ENCODE measurements at places on chromosomes 4 and X.

DNA sequence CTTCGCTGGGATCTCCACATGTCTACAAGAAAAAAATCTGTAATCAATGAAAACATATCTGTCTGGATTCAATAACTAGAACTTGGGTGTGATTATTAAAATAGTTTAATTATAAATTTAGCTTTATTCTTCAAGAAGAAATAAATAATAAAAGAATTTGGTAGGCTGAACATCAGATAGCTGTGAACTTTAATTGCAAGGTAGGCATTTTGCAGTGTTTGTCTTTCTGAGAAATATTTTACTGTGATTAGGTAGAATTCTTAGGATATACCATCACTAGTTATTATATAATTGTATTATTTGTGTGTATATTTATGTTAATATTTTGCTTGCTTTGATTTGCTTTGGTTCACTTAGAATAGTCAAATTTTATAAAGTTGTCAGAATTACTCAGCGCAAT, 409.4 kb downstream of the PCDH18 start:
- DNase-seq: no peak

DNA sequence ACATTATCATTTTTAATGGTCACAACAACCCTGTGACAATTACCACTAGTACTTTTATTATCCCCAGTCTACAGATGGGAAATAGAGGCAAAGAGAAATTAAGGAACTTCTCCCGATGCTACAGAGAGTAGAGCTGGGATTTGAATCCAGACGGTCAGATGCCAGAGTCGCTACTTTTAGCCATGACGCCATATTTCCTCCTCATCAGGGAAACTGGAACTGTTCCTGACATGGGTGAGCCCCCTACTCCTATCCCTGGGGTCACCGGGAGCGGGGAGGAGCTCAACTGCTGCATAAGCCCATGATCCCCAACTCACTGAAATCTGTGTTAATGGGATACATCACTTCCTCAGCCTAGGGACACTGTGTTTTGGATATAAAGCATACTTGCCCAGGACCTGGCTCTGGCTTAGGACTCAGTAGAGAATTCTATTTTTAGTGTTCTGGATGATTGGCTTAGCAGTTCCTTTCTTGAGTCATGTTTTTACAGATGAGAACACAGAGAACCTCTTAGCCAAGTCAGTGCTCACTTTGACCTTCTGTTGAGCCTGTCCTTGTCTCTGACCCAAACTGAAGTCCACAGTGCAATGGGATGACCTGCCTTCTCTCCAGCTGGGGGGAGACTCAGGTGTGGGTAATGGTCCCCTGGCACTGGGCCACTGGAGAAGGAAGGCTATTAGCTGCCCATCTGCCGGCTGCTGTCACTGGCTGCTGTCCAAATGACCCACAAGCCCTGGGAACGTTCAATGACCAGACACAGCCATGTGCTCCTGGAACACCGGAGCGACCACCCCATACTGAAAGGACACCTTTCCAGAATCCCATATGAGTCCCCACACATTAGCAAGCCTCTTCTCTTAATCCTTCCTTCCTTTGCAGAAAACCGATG, 90.8 kb upstream of the SHISA3 start:
- no peak for DNase-seq

DNA sequence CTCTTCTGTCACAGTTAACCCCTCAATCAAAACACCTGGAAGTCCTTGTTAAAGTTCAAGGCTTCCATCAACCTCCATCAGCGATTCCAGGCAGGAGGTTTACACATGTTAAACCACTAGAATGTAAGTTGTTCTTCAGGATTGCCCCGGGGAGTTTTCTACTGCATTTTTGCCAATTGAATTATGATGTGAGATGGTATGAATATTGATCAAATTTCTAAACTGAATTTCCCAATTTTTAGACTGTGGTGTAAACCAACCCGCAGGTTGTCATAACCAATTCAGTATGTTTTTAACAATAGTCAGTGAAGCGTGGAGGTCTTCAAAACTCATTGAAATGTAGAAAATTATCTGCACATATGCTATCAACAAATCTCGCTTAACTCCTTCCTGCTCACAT, 21.2 kb upstream of the TENM3 start:
- DNase-seq: no peak

DNA sequence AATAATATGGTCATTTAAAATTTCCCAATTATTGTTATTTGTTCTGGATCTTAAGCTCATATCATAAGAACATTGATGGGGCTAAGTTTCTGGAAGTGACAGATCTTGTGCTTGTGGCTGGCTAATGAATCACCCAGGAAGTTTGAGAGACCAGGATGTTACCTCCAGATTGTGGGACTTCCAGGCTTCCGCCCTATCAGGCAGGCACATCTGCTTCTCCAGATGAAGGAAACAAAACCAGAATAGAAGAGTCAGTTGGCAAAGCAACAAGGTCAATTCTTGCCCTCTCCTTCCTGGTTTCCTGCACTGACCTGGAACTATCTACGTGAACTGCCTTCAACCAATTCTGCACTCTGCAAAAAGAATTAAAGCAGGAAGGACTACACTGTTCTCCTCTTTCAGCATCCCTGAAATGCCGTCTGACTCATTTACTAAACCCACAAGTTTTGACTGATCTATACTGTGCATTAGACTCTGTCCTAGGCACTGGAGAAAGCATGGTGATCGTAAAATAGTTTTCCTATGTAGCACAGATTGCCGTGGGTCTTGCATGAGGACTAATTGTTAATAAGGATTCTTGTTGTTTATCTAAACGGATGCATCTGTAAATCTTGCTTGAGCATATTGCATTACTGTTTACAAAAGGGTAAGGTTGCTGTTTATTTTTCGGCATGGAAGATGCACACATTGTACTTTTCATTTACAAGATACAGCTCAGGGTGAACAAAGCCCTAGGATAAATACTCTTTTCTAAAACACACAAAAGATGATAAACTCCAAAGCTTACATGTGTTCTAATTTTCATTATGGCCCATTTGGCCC, 74.6 kb downstream of the AMELX start:
- DNase-seq: no peak

- DNase-seq: no peak
Measured at GRCh38 chr4:156775813-156776212, 195.8 kb downstream of the PDGFC start.

GRCh38 chrX:114611018-114611619, 27.2 kb downstream of the HTR2C start:
- DNase-seq: peak; percentile 2

DNA sequence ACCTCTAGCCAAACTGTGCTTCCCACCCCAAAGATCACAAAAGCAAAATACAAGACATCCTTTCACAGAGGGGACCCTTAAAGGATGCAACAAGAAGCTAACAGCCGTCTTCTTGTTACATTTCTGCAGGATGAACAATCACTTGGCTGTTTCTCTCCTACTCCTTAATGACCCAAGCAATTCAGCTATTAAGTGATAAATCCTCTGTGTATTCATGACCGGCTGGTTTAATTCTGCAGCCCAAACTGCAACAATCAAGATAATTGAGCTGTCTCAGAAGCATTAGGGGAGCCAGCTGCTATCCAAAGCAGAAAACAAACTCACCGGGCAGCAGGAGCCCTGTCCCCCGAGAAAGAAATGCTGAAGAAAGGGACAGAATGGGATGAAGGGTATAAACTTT, 85.9 kb upstream of the ACSL4 start:
- no peak for DNase-seq

DNA sequence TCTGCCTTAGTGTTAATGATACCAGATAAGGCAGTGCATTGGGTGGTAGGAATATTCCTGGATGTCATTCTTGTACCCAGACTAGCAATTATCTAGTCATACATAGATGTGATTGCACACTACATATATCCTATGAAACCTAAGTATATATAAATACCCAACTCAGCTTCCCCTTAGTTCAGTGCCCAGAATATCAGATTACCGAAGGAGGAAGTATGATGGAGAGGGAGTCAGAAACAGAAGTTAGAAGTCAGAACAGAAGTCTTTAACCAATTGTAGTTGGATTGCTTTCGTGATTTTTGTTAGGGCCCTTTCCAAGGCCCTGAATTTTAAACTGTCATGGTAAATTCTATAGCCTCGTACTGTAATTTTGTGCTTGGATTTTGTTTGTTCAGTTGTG, 42.9 kb downstream of the MOB1B start:
- no peak for DNase-seq

GRCh38 chr4:123364906-123365305, 31.7 kb upstream of the SPRY1 start:
- no peak for DNase-seq

DNA sequence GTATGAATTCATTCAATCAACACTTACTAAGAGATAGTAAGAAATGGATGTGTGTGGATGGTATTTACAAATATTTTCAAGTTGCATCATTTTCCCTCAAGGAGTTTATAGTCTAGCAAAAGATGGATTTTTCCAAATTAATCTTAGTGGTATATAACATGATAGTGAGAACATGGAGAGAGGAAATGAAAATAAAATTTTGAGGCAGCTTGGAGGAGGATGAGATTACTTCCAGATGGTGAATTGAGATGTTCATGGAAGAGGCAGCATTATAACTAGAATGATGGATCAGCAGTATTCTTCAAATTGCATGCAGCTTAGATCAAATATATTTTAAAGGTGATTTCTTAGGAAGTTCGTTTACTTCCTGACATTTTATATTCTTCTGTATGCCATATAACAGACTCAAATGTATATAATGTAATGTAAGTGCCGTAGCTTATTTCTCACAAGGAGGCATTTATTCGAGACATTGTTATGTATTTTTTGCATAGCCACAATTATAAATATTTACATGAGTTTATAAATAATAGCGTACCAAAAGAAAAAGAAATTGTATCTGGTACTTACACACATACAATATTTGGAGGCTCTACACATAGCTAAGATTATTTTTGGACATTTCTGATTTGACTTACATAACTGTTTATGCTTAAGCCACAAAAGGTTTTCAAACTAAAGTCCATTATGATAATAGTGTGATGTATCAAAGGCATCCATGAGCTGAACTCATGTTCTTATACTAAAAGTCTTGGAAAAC, 439.4 kb downstream of the SPRY1 start:
- DNase-seq: no peak

DNA sequence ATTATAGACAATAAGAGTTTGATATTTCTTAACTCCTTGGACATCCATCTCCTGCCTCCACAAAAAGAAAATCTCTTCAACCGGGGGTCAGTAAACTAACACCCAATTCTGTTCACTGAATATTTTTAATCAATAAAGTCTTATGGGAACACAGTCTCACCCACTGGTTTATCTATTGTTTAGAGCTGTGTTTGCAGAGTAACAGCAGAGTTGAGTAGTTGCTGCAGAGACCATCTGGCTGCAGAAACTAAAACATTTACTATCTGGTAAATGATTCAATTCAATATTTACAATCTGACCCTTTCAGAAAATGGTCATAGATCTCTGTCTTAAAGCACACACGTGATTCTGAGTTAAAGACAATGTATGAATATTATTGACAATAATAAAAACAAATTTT, 94.0 kb downstream of the TMA16 start:
- DNase-seq: no peak

DNA sequence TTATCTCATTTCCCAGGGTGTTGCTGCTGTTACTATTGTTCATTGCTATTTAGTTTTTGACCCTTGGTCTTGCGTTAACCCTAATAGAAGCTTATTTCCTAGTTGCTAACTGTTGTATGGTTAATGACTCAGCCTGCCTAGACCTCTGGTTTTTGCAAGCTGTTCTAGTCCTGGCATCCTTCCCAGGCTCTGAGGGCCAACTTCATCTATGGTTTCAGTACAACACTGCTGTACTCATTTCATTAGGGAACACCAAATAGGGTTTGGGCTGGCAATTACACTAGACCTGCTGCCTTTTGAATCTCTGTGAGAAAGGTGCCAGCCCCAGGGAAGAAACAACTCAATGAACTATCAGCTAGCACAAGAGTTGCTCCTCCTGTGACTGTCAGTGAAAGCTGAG, 59.6 kb downstream of the DCX start:
- no peak for DNase-seq

DNA sequence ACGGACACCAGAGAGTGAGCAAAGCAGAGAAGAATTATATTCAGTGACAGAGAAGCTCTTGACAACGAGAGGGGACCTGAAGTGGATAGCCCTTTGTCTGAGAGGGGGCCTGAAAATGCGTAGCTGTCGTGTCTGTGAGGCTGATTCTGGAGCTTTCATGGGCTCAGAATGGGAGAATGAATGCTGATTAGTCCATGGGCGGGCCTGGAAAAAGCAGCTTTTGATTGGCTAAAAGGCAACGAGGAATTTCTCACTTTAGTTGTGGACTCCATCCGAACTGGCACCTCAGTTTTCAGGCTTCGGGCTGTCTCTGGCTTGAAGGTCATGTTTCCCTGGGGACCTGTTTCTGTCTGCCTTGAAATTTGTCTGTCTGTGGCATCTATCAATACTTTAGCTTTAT, 487.1 kb downstream of the TECRL start:
- DNase-seq: no peak

GRCh38 chrX:46251755-46252154, 293.5 kb downstream of the ZNF674 start:
- DNase-seq: no peak

GRCh38 chrX:68699960-68700746, 52.7 kb downstream of the STARD8 start:
- DNase-seq: no peak

DNA sequence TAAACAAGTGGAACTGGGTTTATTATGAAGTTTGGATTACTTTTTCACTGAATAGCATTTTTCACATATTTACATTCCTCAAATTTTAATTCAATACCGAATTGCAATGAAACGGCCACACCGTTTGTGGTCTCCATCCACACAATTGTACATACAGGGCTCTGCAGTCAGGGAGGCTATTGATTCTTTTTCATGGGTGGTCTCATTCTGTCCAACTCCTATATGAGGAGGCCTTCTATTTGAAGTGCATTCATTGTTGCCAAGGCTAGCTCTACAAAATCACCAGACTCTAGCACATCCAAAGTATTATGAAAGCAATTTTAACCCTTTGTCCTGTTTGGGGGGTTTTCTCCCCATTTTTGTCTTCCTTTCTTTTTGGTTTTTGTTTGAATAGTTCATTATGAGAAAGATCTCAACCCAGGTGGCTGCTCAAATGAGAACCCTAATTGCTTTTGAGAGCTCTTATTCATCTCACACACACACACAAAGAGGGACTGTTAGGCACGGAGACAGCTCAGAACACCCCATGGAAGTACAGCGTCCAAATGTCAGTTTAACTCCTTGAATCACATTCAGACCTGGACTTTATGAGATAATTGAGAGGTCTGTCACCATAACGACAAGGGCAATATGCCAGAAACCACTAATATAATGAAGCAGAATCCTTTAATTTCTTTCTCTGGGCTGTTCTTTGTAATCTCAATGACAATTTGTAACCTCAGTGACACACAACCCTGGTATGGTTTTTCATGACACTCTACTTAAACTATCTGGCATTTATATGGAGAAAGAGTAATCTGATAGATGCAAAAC, 79.4 kb downstream of the NLGN4X start:
- no peak for DNase-seq

- peak; percentile 48 for DNase-seq
Measured at GRCh38 chrX:53445977-53446376, 11.8 kb upstream of the HSD17B10 start.

GRCh38 chr4:78940752-78941151, 1.5 kb upstream of the PAQR3 start:
- no peak for DNase-seq
